ENCODE measurements at places on chromosomes 5 and 9.
A peak's percentile ranks its signal among the peaks of the same experiment; 100 is the strongest.

DNA sequence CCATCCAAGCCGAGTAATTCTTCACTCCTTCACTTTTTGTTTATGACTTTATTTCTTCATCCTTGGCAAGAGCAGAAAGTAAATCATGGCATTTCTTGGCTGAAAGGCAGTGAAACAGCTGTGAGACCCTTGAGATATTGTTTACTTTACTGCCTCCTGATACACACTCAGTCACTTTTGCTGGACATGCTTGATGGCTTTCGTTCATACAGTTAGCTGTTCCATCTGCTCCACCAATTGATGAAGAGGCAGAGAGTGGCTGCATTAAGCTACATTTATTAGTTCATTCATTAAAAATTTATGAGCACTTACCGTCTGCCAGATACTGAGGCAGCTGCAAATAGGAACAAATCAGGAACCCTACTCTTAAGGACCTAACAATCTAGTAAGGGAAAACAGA is 184.4 kb upstream of the OR13F1 start:
- DNase-seq, result no peak

DNA sequence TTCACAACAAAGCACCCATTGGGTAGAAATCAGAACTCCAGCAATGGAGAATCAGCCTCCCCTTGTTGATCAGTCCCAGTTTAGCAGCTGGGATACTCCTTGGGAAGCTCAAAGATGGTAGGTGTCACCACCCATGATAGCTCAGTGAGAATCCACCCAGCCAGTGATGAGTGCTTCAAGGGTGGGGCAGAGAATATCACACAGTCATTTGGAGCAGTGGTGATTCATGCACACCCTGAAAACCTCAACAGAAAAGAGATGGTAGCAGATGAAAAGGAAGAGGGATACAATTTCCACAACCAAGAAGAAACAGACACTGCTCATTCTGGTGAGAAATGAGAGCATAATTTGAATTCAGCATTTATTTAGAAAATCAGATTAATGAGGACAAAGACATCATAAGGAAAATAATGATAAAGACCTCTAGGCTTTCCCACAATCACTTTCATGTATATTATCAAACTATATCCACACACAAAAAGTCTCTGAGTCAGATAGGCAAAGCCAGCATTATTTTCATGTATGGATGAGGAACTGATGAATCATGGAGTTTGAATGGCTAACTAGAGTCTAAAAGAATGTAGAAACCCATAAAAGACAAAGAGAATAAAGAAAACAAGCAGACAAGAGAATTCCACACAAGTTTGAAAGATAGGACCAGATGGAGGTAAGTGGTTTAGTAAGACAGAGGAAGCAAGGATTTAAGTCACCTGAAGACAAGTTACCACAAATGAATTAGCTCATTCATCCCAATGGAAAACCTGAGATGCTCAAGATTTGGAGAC is 82.9 kb downstream of the FEM1C start:
- no peak for DNase-seq

GRCh38 chr9:101540069-101540468 is 6.4 kb downstream of the RNF20 start:
- DNase-seq, result no peak

DNA sequence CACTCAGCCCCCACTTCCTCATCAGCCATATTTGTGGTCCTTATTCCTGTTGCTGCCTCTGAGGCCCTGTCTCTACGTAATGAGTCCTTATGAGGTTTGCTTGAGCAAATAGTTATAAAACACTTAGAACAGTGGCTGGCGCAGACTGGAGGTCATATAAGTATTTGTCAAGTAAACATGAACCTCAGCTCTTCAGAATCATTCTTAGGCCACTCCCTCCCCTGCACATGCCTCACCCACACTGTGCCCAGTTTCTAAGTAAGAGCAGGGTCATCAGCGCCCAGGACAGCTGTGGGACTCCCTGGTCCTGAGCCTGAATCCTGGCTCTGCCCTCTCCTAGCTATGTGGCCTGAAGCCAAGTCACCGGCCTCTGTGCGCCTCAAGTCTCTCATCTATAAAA is 4.0 kb downstream of the ST6GALNAC4 start:
- DNase-seq, result no peak

GRCh38 chr5:149859746-149860145 is 84.8 kb downstream of the PDE6A start:
- DNase-seq, result no peak

DNA sequence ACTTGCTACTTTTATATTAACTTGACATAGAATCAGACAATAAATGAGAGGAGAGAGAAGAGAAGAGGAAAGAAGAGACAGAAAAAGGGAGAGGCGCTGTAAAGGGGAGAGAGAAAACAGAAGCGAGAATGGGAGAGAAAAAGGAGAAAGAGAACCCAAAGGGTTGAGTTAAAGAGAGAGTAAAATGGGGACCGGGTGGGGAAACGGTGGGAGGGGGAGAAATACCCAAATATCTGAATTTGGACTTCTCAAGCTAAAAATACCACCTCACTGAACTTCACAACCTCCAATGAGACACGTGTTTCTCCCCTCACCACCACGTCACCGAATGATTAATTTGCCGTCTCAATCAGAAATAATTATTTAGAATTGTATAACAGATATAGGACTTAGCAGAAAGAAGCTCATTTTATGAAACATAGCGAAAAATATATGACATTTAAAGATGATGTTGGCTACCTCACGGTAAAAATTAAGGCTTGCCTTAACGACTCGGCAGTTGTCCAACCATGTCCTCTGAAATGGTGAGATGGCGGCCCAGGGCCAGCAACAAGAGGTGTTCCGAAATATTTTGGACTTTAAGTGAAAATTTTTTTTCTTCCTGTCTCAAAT is 204.1 kb downstream of the MEF2C start:
- DNase-seq, result no peak

DNA sequence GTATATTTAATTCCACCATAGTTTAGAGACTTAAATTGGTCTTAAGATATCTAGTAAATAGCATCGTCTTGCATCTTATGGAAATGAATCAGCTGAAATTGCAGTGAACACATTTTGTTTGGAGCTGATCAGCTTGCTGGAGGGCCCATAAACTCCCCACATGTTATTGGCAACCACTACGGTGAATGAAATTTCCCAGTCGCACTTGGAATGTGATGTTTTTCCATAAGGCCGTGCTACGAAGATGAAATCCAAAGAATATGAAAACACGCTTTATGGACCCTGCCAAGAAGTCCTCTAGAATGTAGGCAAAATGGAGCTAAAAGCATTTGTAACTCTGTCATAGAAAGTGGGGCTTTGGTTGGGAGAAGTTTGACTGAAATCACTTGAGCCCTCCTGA is 572.1 kb downstream of the ACTL7B start:
- no peak for DNase-seq

GRCh38 chr5:141878186-141878710 is at the start of gene PCDH1:
TSS of gene PCDH1 (minus strand) at chr5:141878410. CDS start at chr5:141878262, 148 bp downstream.
- DNase-seq, result no peak

GRCh38 chr5:23411200-23411599 is 96.2 kb upstream of the PRDM9 start:
- no peak for DNase-seq

DNA sequence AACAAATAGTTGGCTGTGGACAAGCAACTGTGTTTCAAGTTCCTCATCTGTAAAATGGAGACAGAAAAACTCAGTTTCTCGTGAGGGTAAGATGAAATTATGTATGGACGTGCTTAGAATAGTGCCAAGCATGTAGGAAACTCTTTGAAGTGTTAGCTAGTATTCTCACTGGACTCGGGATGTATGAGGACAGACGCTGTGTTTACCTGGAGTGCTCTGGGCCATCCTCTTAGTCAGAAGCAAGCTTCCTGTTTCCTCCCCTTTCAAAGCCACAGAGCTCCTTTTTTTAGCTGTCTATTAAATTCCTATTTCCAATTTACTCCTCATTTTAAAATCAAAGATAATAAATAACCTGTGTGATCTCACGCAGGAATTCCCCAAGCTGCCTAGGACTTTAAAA is 23.8 kb upstream of the IQGAP2 start:
- no peak for DNase-seq

- DNase-seq, result no peak
Measured at GRCh38 chr5:103475629-103476240, 86.9 kb downstream of the NUDT12 start.

- DNase-seq, result no peak
Measured at GRCh38 chr9:116154334-116154975, 864 bp downstream of the PAPPA start.

DNA sequence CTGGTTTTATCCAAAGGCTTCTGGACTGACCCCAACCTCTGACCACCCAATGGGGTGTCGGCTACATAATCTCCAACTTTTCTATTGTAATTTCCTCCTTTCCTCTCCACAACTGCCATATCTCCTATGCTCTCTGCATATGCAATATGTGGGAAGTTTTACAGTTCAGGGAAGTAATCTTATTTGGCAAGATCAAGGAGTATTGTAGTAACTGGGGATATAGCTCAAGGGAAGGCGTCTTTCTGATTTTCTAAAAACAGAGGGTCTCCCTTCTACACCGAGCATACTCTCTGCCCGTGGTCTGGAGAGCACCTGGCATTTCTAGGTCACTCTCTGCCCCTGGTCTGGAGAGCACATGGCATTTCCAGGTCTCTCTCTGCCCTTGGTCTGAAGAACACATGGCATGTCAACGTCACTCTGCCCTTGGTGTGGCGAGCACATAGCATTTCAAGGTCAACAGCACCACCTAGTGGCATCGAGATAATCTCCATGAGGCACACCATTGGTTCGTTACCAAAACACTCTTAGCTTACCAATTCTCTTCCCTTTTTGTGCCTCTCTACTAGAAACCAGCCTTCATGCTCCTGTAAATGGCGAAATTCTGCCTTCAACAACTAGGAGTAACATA is 616.4 kb upstream of the NUDT12 start:
- peak; percentile 14 for DNase-seq

DNA sequence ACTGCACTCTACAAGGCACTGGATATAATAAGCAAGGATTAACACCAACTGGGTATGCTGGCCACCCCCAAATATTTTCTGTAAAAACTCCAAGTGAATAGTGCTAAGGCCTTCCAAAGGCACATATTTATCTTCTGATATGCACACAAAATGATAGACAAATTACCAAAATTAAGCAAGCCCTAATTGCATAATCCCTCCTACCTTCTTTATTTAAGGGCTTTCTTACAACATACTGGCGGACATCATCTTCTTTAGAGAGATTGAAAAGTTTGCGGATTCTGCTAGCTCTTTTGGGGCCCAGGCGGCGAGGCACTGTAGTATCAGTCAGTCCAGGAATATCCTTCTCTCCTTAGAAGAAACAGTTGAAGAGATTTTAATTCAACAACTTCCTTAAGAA is 1.9 kb downstream of the RPS6 start:
- DNase-seq, result no peak

DNA sequence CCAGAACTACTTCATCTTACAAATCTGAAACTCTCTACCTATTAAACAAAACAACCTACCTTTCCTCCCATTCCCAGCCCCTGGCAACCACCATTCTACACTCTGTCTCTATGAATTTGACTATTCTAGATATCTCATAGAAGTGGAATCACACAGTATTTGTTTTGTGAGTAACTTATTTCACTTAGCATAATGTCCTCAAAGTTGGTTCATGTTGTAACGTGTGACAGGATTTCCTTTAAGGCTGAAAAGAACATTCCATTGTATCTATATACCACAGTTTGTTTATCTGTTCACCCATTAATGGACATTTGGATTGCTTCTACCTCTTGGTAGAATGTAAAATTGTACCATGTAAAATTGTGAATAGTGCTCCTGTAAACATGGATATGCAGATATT is 70.1 kb upstream of the NXNL2 start:
- no peak for DNase-seq

- no peak for DNase-seq
Measured at GRCh38 chr9:14205463-14205862, 108.5 kb downstream of the NFIB start.

GRCh38 chr9:124774129-124774978 is 2.6 kb upstream of the OLFML2A start:
- DNase-seq, result no peak

- DNase-seq, result no peak
Measured at GRCh38 chr5:138574744-138575193, 432 bp downstream of the HSPA9 start.

DNA sequence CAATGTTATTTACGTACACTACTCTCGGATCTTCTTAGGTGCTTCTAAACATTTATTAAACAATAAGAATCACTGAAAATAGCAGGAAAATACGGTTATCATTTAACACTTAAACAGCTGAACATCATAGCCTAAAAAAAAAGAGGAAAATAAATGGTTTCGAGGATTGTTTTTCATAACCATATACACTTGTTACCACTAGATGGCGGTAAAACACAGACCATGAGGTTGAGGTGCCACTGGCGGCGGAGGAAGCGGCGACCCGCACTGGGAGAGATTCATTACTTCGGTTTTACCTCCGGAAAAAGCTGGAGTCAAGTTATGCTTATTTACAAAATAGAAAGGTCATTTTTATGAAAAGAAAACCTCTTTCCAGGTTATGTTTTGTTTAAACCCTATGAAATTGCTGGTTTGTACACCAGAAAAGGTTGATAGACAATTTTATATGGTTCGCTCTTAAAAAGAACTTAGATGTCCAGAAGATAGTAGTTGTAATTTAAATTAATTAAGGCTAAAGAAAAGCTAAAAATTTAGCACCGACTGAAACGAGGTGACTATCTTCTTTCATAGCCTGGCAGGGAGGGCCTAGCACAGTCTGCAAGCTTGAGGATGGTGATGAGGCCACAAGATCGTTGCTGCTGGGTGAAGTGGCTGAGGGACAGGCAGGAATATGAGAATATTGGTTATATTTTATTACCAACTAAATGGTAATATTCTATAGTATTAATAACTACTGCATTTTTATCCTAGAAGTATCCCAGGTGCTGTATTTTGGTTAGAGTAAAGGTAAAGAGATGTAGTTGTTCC is 605.7 kb downstream of the RAB3C start:
- DNase-seq, result no peak

GRCh38 chr9:5392285-5392684 is 45.4 kb downstream of the PLGRKT start:
- DNase-seq, result no peak

DNA sequence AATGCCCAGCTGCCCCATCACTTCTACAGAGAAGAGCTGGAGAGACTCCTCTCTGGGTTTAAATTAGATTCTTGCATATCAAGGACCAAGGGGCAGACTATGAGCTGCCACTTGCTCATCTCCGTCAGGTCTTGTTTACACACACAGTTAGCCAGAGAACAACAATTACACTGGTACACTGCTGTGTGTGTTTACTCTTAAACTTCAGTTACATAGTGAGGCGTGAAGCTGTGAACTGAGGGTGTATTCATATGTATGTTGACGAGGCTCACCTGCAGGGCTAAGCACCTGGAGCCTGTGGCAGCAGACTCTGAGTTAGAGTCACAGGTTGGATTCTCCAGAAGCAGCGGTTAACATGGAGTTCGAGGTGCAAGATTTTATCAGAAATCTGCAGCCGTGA is 155.4 kb upstream of the ANKH start:
- no peak for DNase-seq

DNA sequence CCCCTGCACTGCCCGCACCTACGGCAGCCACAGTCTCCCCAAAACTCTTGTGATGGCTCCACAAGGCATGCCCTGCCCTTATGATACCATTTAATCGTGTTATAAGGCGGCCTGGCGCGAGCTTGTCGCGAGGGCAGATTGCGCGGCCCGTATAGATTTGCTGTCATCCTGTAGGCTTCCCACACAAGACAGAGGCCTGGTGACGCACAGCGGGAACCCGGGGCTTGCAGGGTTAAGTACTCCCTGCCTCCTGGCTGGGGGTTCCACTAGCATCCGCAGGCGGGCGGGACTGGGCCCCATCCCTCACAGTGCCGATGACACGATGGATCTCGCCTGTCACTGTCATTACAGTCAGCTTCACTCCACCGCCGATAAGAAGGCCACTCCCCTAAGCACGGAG is 364.9 kb upstream of the IRX2 start:
- DNase-seq, result no peak

GRCh38 chr5:10372726-10373709 is 19.5 kb downstream of the MARCHF6 start:
- DNase-seq, result no peak

Measured in AG09309 (cell line).